ENCODE measurements at places on chromosomes 1 and 21.

DNA sequence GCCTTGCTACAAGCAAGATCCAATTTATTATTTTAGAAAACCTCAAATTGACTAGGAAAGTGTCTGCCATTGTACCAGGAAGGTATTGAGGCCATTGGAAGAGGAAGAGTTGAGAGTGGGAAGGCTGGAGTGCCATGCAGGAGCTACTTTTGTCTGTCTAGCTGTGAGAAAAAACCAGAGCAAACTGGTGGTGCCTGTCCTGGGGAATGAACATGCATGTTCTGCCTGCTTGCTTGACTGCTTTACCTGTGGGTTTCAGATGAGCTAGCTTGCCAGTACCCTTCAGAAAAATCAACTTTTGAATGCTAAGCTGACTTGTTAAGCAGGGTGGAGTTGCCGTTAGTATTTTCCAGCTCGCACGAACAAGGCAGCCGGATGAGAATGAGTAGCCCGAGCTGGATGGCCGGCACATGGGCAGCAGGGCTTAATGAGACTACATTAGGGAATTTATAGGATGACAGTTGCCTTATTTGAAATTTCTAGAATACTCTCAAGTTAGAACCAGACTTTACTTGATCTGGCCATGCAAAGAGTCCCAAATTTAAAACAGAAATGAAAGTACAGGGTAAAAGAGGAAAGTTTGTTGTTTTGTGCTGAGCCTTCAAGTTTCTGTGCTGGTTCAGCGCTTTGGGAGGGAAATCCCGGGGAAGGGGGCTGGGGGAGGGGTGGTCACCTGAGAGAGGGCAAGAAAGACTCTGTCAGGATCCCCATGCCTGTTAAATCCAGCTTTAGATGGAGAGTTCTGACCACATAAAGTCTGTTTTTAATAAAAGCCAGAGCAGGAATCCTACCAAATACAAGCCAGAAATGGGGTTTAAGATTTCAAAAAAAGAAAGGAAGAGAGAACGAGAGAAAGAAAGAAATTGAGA lies 29.6 kb upstream of the C1orf105 start:
- no peak for DNase-seq

DNA sequence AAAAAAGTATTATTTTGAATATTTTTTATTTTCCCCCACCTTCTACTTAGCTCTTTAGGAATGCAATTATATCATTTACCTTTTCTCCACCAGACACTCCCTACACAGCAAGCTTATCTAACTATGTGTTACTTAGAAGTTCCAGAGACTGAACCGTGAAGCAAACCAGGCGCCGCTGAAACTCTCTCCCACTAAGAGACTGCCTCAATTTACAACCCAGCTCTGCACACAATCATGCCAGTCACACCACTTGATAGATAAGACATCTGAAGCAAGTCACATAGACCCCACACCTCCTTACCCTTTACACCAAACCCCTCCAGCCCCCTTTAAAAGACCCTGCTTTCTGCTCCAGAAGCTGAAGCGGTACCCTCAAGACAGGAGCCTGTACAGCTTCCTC lies 245.5 kb downstream of the S1PR1 start:
- DNase-seq, result no peak

DNA sequence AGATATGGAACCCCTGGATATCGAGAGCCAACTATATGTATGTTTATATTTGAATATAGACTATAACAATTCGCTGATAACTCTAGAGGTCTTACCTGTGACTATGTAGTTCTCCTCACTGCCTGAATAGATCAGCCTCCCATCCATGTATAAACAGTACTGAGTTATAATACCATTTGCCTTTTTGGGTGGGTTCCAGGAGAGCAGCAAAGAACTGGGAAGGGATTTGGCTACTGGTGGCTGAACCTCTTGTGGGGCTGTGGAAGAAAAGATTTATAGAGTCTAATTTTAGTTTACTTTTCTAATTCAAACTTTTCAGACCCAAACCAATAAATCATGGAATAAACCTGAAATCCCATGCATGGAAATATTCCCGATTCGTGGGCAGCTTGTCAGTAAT lies 376.9 kb downstream of the USH2A start:
- no peak for DNase-seq

- no peak for DNase-seq
Observed at GRCh38 chr1:25774921-25775771, 24.8 kb upstream of the SELENON start.

- no peak for DNase-seq
Observed at GRCh38 chr1:48003741-48004531, 6.8 kb upstream of the TRABD2B start.

DNA sequence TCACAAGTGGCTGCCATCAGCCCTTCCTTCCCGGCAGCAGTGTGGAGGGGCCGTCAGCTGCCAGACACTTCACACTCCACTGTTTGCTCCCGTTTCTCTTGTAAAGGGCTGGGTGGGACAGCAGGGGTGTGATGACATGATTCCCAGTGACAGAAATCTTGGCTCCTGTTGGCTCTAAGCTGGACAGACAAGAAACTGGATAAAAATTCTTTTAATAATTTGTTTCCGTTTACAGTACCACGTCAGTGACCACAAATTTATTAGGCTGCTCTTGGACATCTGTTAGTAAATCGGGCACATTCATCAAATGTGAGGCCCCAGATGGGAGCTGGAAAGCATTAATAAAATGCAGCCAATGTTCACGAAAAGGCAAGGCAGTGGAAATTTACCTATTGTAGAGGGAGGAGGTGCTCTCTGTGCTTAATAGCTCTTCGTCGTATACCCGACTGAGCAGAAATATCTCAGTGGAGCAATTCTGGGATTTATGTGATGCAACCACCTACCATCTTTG lies 353.7 kb upstream of the GREM2 start:
- no peak for DNase-seq

- no peak for DNase-seq
Observed at GRCh38 chr1:155522069-155522468, 40.5 kb downstream of the ASH1L start.

DNA sequence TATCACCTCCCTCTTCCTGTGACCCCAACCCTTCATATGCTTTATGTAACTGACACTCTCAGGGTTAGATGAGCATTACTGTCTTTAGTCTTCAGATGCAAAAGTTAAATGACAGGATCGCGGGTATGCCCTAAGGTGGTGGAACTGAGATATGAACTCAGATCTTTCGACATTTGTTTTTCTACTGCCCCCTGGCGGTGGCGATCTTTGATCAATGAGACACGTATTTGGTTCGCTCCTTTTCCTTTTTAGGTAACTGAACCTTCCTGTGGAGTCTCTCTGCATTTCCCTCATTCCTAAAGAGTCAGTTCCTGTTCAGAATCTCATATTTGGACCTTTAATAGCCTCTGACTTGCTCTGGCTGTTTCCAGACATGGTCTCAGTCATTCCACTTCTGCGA lies 47.8 kb upstream of the ZP4 start:
- DNase-seq, result no peak

DNA sequence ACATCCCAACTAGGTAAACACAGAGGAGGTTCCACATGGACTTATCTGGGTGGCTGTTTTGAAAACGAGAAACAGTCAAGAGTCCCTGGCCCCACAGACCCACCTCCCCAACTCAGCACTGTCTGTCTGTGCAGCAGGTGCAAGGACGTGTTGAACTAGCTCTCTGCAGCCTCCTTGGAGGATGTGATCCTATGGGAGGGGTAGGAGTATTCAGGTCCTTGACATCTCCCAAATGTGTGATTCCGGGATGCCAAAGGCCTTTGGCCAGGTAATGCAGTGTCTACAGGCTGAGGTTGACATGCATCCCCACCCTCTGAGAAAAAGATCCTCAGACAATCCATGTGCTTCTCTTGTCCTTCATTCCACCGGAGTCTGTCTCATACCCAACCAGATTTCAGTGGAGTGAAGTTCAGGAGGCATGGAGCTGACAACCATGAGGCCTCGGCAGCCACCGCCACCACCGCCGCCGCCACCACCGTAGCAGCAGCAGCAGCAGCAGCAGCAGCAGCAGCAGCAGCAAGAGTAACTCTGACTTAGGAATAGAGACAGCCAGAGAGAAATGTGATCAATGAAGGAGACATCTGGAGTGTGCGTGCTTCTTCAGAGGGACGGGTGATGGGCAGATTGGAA lies 151.6 kb upstream of the CAMK1G start:
- no peak for DNase-seq

DNA sequence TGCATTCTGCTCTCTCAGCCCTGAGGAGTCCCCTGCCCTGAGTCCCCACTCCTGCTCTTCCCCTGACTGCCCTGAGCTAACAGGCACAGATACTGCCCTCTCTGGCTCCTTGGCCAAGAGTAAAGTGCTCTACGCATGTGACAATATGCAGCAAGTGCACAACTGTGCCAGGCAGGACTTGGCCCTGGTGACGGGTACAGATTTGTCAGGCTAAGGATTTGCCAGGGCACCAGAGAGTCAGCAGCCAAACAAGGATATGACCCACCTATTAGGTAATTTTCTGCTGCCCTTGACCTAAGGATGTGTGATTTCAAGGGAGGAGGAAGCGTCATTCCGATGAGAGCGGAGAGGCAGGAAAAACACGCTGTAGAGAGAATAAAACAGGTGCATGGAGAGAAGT lies 339.0 kb downstream of the PTPRU start:
- DNase-seq, result no peak

GRCh38 chr1:95620076-95620475 lies 386.1 kb downstream of the RWDD3 start:
- DNase-seq, result no peak

DNA sequence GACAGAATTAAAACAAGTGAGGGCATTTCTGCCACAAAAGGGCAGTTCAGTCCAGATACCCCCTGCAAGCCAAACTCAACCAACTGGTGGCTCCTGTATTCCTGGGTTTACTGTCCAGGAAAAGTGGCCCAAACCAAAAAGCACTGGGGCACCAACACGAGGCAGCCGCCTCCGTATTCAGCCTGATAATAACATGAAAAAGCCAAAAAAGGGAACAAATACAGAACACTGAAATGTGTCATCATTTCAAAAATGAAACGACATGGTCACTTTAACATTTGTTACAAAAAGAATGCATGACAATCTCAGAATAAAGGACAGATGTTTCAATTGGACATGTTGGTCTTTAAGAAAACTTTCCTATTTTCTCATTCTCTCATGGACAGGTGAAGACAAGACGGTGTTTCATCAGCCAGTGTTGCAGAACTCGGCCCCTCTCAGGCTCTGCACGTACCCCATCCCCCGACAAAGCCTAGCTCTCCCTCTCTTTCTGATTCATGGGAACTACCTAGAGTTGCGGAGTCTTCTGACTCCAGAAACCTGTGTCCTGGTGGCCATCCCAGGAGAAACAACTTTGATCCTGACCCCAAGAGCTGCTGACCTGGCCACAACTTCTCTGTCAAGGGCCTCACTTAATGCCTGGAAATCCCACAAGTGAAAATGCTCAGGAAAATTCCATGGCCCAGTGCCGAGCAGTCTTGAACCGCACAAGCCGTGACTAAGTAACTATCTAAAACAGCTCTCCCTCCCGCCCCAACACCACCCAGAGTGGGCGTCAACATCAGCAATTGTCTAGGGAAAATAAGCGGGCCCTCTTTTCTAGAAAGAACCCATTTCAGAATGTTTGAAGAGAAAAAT lies 27.1 kb downstream of the ZBTB17 start:
- DNase-seq, result no peak

DNA sequence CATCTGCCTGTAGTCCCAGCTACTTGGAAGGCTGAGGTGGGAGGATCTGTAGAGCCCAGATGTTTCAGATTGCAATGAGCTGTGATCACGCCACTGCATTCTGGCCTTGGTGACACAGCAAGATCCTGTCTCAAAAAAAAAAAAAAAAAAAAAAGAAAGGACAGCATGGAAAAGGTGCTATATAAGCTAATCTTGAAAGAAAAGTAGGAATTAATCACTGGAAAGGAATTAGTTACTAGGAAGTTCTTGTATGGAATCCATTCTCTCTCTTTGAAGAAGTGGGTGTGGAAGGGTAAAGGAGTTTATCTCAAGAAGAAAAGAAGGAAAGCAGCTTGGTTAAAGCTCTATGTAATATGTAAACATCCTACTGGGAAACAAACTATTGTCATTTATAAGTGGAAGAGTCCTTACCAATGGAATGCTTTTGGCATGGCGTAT lies 339.2 kb downstream of the DPYD start:
- no peak for DNase-seq

DNA sequence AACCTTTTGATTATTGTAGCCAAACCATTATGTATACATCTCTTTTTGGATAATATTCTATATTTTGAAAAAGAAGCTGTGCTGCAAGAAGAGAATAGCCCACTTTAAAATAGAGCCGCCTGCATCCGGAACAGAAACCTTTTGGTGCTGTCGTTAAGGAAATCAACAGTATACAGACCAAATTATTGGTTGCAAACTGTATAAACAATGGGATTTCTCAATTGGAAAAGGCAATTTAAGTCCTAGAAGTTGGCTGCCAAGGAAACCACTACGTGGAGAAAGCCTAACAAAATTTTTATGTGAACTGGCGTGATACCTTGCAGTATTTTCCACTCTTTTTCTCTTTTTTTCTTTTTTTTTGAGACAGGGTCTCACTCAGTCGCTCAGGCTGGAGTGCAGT lies 25.8 kb downstream of the DESI2 start:
- DNase-seq, result no peak

DNA sequence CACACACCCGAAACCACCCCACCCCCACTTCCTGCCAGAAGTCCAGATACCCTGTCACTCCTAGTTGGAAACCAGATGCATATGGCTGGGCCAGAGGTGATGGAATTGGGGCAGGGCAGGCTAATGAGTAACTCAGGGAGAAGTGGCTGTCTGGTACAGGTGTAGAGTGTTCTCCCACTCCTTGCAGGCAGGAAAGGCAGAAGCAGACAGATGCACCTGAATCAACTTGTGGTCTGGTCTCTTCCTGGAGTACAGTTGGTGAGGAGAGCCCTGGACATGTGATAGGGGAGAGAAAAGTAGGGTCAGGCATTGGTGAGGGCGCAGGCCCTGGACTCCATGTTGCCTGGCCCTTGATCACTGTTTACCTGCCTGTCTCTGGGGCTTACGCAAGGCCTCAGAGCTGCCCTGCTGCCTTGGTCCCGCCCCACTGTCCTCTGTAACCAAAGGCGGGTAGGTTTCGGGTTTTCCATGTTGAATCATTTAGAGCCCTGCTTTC lies 2.5 kb downstream of the CGN start:
- peak; percentile 11 for DNase-seq

DNA sequence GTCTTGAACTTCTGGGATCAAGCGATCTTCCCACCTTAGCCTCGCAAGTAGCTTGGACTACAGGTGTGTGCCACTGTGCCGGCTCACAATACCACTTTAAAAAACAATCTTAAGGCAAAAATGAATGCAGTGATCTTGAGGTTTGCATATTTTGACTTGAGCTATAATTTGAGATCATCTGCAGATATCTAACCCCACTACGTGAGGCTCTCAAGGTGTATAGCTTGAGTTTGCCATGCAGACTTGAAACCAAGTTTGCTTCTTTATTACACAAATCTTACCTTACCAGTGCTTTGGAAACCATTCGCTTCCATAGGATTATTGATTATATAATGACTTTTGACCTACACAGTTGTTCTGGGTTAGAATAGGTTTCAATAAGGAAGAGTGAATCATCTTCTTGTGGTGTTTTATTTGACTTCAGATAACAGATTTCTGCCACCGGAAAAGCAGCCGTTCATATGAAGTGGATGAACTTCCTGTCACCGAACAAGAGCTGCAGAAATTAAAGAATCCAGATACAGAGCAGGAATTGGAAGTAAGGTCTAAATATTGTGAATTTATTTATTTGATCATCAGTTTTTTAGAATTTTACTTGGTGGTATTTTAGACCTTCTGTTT lies 155.1 kb downstream of the VPS13D start:
- no peak for DNase-seq
